Activated T-helper 9 cell treated with anti-CD3 and anti-CD28 coated beads, Interleukin-2, amount 50 U/mL, for 16 hours (primary cell): ENCODE measurements at places on chromosomes 4 and X.

- no peak for DNase-seq
Measured at GRCh38 chrX:71171110-71171801, 26.6 kb downstream of the NLGN3 start.

DNA sequence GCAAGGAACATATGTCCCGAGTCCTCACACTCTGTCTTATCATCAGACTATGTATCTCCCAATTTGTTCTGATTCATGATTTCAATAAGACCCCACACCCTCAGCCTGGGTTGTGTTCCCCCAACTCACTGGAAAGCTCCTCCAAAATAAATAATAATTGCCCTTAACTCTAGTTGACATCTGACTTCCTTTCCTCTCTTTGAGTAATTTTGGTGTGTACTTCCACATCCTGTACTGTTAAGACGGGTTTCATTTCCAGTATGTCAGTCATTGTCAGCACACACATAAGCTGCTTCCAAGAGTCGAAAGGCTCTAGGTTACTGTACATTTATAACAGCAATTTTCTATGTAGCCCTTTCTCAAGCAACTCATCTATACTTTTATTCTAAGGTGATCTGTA is 52.2 kb upstream of the C1QTNF7 start:
- DNase-seq: no peak

DNA sequence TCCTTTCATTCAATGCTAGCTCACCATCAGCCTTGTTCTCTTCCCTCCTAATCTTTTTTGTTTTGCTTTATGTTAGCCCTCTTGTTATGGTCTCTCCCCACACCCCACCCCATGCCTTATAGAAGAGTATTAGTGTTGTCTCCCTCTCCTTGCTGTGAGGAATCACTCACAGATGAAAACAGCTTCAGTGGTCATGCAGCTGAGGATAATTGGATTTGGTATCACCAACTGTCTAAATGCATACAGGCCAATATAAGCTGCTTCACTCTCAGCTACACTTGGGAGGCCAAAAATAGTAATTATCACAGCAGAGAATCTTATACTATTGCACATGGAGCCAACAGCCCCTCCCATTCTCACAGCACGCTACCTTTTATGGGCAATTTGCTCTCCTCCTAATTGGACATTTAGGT is 494.6 kb upstream of the FAM241A start:
- no peak for DNase-seq

GRCh38 chr4:2937146-2937857 is 25.9 kb downstream of the NOP14 start:
- no peak for DNase-seq

DNA sequence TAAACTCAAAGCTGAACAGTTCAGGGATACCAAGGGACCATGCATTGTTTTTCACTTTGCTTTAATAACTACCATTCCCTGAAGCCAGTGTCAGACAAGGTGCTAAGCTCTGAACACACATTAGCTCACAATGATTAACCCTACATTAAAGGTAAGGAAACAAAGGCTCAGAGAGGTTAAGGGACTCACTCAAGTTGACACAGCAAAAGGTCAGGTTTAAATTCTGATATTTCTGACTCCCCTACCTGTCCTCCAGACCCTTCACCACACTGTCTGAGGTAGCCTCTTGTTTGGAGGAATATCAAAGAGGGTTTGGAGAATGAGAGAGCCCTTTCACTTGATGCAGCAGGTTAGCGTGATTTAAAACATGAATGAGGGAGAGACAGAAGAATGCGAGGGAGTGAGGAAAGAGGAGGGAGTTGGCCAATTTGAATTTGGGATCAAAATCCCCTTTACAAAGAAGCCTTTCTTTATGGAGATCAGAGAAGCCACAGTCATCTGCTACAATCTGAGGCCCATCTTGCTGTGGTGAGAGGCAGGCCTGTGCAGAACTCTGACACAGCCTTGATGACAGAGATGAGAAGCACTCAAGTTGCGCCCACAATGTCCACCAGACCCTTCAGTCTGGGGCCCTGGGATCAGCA is 103.5 kb downstream of the FHDC1 start:
- DNase-seq: no peak

DNA sequence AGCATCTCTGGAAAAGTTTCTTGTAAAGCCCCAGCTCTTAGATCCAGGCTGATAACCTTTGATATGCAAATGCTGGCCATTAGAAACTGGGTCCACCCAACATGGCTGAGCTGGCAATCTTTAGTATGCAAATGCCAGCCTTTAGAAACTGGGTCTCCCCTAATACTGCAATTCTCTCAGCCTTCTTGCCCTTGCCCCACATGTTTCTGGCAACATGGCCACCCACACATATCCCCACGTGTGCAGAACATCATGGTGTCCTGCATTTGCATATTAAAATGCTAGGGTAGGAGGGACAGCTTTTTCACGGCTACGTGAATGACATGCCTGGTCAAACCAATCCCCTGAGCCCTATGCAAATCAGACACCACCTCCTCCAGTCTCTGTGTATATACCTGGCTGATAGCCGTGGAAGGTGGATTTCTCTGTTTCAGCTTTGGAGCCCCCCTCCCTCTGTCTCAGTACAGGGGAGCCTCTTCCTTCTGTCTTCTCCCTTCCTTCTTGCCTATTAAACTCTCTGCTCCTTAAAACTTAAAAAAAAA is 344.0 kb upstream of the NWD2 start:
- DNase-seq: no peak

GRCh38 chr4:182318256-182318655 is 75.1 kb downstream of the TENM3 start:
- no peak for DNase-seq

- DNase-seq: no peak
Measured at GRCh38 chr4:185589067-185589836, 53.9 kb upstream of the PDLIM3 start.

DNA sequence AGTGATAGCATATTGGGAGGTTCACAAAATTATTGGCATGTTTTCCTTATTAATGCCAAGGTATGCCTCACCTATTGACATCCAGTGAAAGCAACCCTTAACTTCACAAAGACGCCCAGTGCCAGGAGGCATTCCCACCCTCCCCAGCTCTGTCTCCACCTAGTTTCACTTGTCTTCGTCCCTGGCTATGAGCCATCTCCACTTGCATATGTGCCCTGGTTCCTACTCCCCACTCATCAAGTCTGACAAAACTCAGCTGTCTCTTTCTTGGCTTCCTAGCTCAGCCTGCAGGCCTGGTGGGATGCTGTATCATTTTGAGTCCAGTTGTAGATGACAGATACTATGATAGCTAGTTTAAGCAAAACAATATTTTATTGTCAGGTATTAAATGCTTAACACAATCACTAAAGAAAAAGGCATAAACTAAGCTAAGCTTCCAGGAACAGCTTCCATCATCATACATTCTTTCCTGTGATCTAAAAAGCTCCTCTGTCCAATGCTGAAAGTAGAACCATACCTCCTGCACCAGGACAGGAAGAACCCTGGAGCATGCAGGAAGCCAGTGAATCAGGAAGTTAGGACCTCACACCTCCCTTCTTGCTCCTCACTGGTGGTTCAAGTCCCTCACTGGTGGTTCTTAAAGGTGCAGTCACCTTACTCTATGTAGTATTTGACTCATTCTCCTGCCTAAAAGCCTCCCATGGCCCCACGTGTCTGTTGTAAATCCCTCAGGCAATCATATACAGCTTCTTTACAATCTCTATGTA is 410.3 kb upstream of the RASGEF1B start:
- no peak for DNase-seq
